ENCODE measurements at places on chromosomes 12 and 14.

- no peak for DNase-seq
Observed at GRCh38 chr12:101628676-101629075, 33.9 kb downstream of the MYBPC1 start.

DNA sequence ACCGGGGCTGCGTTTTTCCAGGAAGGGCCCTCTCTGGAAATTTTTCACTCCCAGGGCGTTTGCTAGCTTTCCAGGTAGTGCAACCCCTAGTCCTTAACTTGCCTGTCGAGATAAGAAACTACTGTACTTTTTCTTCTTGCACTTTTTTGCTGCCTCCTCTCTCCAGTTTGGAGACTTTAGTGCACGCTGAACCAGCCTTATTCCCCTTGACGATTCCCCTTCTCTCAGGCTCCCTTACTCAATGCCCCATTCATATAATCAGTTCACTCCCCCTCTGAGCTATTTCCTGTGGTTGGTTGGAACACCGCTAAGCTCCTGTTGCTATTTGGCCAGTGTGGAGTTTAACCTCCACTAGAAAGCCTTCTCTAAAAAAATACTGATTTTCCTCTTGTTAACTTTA is 682 bp downstream of the CREBL2 start:
- peak; percentile 53 for DNase-seq

DNA sequence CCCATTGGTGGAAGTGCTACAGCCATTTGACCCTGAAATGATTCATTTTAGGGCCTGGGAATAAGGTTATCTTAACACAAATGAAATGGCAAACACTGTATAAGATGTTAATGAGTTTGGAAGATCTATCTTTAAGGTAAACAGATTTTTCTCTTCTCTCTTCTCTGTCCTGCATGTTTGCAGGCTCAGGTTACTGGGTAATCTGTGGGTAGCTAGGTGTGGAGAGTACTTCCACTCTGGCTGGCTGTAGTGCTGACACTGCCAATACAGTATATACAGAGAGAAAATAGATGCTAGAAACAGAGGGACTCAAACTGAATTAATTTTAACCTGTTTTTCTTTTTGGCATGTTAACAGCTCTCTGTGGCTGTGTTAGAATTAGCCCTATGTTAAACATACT is 84.6 kb downstream of the SLC38A6 start:
- no peak for DNase-seq

DNA sequence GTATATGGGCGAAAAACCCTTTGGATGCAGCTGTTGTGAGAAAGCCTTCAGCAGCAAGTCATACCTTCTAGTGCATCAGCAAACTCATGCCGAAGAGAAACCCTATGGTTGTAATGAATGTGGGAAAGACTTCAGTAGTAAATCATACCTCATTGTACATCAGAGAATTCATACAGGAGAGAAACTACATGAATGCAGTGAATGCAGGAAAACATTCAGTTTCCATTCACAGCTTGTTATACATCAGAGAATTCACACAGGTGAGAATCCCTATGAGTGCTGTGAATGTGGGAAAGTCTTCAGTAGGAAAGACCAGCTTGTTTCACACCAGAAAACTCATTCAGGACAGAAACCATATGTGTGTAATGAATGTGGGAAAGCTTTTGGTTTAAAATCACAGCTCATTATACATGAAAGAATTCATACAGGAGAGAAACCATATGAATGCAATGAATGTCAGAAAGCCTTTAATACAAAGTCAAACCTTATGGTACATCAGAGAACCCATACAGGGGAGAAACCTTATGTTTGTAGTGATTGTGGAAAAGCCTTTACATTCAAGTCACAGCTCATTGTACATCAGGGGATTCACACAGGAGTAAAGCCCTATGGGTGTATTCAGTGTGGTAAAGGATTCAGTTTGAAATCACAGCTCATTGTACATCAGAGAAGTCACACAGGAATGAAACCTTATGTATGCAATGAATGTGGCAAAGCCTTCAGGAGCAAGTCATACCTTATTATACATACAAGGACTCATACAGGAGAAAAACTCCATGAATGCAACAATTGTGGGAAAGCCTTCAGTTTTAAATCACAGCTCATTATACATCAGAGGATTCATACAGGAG is 21.4 kb downstream of the ZNF268 start:
- no peak for DNase-seq

GRCh38 chr12:72521326-72521725 is 249.2 kb downstream of the TRHDE start:
- DNase-seq: no peak

DNA sequence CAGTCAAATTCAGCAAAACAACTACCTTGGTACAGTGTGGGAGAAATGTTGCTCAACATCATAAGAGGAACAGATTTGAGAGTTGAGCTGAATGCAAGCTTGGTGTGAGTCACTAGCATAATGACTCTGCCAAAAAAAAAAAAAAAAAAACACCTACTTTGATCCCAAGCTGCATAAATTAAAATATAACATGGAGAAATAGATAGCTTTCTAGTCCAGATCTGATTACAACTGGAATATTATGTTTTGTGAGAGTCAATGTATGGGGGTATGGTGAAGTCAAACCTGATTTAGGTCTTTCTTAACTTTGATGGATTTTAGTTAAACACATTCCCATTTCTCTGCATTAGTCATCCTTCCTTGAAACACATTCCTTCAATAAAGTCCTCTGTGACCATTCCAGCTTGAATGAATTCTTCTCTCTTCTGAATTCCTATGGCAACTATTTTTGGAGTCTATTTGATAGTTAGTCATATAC is 188.1 kb downstream of the SLC5A8 start:
- no peak for DNase-seq

DNA sequence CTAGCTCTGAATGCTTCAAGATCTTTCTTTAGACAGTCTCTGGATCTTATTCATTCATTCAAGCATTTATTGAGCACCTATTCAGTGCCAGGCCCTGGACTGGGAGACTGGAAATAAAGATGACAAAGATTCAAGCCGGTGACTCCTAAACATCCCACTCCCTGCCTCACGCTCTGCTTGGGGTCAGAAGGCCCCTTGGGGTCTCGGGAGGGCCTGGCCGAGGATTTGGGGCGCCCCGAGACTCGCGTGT is 224 bp upstream of the DTX1 start:
- no peak for DNase-seq

GRCh38 chr12:24661657-24662096 is 287.2 kb downstream of the BCAT1 start:
- peak; percentile 3 for DNase-seq

DNA sequence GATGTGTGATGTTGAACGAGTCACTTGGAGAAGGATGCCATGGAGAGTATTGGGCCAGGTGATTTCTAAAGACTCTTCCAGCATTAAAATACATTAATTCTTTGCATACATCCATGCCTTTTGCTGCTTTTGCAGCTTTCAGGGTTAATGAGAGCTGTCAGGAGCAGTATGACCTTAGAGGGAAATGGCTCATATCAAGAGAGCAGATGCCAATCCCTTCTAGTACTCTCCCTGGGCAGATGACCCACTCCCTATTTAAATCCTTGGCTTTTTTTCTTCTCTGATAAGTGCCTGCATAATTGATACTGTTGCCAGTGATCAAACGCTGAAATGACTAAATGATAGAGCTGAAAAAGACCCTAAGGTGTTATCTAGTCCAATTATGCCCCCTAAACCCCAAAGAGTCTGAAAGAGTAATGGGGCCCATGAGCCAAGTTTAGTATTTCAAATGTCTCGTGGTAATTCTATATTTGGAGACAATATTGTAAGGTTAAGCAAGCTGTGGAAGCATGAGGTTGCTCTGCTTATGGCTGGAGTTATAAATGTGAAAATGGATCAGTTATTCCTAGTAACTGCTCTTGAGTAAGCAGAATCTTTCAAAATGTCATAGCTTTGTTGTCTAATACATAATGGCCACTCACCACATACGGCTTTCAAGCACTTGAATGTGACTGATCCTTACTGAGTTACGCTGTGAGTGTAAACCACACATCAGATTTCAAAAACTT is 137.3 kb downstream of the ETV6 start:
- no peak for DNase-seq

DNA sequence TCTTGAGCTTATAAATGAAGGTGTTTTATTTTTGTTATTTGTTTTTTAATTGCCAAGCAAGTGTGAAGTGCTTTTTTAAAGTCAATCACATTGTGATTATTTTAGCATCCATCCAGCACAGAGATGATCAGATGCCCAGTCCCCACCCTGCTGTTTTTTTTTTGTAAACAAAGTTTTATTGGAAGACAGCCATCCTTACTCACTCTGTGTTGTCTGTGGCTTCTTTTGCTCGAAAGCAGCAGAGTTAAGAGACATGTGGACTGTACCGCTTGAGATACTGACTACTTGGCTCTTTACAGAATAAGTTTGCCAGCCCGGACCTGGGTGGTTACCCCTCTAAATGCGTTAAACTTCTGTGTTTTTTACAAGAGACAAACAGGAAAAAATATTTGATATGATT is 30.9 kb upstream of the AMN start:
- DNase-seq: no peak

GRCh38 chr12:25694072-25694471 is 141.0 kb upstream of the LMNTD1 start:
- no peak for DNase-seq

Measured in HL-60 (cell line).